ENCODE measurements at places on chromosomes 16 and 17.

- no peak for DNase-seq
These were observed 68.9 kb upstream of the HNF1B start for GRCh38 chr17:37813751-37814150.

DNA sequence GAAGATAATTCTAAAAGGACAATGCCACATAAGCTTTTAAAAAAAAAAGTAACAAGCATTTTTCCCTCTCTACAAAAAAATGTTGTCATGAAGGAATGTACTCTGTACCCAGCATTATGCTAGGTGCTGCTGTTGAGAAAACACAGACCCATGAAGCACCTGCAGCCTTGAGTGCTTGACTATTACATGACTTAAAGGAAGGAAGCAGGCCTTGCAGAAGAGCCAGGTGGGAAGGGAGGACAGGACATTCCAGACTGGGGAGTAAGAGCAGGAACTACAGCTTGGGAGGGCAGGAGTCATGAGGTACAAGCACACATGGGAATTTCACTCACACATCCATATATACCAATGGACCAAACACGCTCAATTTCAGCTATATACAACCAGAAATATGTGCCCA lies 3.8 kb downstream of the MYO1D start:
- no peak for DNase-seq

DNA sequence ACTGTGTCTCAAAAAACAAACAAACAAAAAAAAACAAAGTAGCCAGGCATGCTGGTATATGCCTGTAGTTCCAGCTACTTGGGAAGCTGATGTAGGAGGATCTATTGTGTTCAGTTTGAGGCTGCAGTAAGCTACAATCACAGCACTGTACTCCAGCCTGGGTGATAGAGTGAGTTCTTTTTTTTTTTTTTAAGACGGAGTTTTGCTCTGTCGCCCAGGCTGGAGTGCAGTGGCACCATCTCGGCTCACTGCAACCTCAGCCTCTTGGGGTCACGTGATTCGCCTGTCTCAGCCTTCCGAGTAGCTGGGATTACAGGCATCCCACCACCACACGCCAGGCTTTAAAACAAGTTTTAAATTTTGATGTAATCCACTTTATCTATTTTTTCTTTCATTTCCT lies 80.2 kb upstream of the STAC2 start:
- DNase-seq: no peak

DNA sequence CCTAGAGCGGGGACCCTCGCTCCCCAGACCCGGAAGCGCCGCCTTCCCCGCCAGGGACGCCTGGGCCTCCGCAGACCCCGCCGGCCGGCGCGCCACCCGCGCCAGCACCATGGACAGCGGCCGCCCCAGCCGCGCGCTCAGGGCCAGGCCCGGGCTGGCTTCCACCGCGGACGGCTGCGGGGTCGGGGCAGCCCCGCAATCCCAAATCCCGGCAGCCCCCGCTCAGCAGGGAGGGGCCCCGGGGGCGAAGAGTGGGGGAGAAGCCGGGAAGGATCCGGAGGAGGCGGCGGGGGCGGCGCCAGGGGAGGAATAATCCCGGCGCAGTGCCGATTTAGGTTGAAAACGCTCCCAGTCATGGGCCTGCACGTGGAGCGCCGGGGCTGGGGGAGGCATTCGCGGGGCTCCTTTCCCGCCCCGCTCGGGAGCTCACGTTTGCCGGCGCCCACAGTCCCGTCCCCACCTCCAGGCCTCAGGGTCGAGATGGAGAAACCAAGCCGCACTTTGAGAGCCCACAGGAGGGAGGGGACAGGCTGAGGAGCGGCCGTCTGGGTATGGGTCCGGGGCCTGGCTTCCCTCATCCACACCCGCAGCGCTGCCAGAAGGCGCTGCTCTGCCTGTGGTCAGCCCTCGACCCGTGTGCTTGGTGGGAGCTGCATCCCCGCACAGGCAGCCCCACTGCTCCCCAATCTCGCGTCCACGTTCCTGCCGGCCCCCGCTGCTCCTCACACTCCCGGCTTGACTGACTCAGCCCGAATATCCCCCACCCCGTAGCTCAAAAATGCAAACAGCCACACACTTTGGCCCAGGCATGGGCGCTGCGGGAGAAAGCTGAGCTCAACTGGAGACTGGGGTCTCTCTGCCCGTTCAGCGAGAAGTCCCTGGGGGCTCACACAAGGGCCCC lies 4.7 kb downstream of the FBXL16 start:
- DNase-seq: no peak

GRCh38 chr16:24635900-24636610 lies 93.4 kb upstream of the TNRC6A start:
- no peak for DNase-seq

DNA sequence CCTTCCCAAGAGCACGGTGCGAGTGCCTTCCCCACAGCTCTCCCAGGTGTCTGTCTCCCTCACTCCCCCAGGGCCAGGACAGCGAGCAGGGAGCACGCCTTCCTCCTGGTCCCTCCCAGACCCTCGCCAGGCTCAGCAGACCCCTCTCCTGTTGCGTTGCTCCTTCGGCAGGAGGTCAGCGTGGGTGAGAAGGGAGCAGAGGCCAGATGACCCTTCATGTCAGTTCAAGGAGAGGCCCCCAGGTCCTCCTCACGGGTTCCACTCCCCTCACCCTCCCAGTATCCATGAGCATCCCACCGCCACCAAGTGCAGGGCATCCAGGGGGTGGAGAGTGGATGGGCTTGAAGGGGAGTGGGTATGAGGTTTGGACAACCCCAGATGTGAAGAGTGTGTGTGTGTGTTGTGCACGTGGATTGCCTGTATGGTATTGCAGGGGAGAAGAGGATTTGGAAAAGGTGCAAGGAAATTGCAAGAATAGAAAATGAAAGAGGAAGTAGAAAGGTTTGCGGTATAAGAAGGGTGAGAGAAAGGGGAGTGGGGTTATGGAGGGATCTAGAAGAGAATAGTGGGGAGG lies 17.7 kb downstream of the SGCA start:
- DNase-seq: no peak

- DNase-seq: no peak
These were observed 1.2 kb downstream of the DUSP14 start for GRCh38 chr17:37490638-37491614.

- DNase-seq: no peak
These were observed 11.3 kb downstream of the HS3ST3A1 start for GRCh38 chr17:13590441-13590840.

DNA sequence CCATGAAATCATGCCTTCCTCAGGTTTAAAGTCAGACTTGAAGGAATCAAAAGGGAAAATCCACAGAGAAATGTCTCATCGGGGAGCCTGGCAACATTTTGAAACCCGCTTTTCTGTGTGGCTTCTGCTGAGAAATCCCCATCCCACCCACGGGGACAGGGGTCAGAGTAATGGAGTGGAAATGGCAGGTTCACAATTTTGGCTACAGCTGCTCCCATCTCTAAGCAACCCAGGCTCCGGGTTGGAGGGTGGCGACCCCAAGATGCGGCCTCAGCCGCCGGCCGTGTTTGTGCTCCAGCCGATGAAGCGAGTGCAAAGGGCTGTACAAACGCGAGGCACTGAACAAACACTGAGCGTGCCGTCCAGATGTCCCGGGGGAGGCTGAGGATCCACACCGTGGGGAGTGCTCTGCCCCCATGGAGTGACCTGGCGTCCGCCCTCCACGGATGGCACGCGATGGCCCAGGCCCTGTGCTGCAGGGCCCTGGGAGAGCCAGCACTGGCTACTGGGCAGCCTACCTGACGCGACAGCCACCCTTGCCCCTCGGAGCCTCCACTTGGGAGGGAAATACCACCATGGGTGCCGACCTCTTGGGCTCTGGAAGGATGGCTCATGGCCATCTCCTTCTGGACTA lies 22.2 kb downstream of the SLC43A2 start:
- DNase-seq: no peak

DNA sequence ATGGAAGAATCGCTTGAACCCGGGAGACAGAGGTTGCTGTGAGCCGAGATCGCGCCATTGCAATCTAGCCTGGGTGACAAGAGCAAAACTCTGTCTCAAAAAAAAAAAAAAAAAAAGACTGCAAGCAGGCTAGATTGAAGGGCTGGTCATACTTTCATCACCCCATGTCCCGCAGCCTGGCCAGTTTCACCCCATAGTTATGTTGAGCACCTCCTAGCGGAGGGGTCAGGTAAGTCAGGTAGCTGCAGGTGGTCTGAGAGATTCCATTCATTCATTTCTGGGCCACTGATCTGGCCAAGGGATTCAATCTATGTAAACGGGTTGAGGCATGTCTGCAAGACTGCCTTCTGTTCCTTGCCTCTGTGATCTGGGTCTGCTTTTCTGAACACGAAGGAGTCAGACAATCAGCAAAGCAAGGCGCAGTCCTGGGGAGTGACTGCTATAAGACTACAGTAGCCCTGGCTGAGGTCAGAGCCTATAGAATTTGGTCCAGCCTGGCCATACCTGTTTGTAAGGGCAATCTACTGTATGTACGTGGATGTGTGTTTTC lies 23.6 kb upstream of the BPTF start:
- DNase-seq: no peak

GRCh38 chr16:28821874-28822519 lies 802 bp upstream of the ATXN2L start:
- DNase-seq: no peak

- no peak for DNase-seq
These were observed 51.3 kb upstream of the CCL1 start for GRCh38 chr17:34414339-34414738.

DNA sequence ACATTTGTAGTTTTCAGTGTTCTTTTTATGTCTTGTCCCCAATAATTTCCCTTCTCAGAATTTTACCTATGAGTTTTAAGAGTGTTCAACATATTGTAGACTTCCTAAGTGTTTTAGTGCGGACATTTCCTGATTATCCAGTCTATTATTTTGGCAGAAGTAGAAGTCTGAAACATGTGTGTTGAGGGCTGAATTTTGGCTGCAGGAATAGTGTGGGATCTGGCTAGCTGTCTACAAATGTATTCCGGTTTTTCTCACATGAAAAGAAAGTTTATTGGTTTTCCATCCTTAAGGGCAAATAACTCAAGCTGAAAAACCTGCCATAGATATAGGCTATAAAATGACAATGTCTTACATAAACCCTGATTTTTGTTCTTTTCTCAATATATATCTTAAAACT lies 33.0 kb upstream of the CA10 start:
- DNase-seq: no peak
